ENCODE measurements at places on chromosomes 7 and 10.

DNA sequence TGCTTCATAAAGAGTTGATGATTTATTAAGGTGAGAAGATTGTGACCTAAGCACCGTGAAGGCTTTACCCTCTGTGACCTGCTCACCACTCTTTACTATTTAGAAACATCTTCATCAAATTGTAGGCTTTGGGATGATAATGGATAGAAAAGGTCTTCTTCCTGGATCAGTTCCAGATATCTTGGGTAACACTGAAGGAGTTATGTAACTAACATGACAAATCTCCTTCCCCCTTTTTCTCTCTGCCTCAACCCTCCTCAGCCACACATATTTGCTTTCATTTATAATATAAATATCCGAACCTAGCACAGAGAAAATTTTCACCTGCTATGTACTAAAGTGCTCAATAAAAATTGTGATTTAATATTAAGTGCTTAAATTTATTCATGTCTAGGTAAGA is 151.5 kb downstream of the FRMD4A start:
- no peak overlapping the region for H3K4me3 ChIP-seq
- peaks cover 26% of the 10 kb centered on the region for H3K4me1 ChIP-seq
- peaks cover 2% of the 10 kb centered on the region for H3K36me3 ChIP-seq
- H3K27ac ChIP-seq: no peak overlapping the region

GRCh38 chr10:97708976-97709946 is 4.3 kb upstream of the MARVELD1 start:
- no peaks in the 10 kb centered on the region for H3K36me3 ChIP-seq
- H3K4me1 ChIP-seq: peaks cover 32% of the 10 kb centered on the region
- H3K27ac ChIP-seq: peak overlapping the region; percentile 67
- no peak overlapping the region for H3K4me3 ChIP-seq
- peak; percentile 88 for DNase-seq

- no peaks in the 10 kb centered on the region for H3K36me3 ChIP-seq
- H3K4me3 ChIP-seq: no peak overlapping the region
- no peaks in the 10 kb centered on the region for H3K27me3 ChIP-seq
- peaks cover 48% of the 10 kb centered on the region for H3K4me1 ChIP-seq
Measured at GRCh38 chr10:69869291-69869961, 67.7 kb downstream of the COL13A1 start.

DNA sequence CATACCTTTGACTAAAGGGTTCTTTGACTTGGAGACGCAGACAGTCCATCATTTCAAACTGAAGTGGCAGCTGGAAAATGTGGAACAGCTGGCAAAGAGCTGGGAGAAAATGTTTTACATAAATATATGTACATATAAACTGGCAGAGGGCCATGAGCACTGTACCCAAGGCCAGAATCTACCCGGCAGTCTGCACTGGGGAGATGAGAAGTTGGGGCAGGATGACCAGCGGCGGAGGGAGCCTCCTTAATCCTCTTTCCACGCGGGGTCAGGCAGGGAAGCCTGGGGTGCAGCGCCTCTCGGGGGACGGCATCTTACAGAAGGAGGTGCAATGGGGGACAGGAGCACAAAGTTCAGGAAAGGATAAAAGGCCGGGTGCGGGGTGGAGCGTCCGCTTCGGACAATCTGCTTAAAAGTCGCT is 1.3 kb downstream of the GLI3 start:
- peaks cover 70% of the 10 kb centered on the region for H3K4me1 ChIP-seq
- peaks cover 3% of the 10 kb centered on the region for H3K36me3 ChIP-seq
- H3K27me3 ChIP-seq: no peaks in the 10 kb centered on the region
- peak overlapping the region; percentile 95 for H3K4me3 ChIP-seq
- DNase-seq: no peak
- H3K27ac ChIP-seq: peak overlapping the region; percentile 94

DNA sequence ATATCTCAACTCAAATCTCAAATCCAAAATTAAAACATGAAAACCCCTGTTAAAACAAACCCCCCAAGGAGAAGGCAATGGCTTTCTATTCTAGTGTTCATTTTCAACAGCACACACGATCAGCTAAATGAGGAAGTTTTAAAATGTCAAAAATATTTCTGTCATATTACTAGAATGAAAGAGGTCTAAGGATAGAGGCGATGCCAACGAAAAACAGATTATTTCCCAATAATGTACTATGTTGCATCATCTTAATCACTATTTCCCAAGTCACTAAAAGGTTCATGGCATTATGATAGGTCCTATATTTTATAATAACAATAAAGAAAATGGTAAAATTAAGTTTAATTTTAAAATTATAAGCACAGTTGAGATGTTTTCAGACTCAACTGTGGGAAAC is 10.1 kb downstream of the CNOT4 start:
- no peaks in the 10 kb centered on the region for H3K27me3 ChIP-seq
- H3K4me1 ChIP-seq: peaks cover 21% of the 10 kb centered on the region
- no peak overlapping the region for H3K4me3 ChIP-seq
- DNase-seq: no peak

DNA sequence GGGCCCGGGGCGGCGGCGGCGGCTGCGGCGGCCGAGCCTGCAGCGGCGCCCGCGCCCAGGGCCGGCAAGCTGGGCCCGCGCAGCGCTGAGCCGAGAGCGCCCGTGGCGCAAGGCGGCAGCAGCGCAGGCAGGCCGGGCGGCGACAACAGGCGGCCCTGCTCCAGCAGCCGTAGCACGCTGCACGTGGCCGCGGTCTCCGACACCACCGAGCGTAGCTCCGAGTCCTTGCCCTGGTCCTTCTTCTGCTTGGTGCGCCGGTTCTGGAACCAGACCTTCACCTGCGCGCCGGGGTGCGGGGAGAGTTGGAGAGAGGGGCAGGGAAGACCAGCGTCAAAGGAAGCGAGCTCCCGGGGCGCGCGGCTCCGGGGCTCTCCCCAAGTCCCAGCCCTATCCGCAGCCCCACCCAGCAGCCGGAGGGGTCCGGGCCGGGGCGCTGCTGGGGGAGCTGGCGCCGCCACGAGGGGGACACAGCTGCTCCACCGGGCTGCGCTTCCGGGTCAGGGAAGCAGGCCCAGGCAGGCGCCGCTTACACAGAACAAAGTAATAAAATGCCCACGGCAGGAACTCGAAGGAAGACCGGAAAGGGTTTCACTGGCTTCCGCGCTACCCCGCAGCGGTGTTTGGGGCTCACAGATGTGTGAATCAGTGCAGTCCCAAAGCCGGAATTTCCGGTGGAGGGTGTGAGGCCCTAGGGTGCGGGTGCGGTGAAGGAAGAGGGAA is 3.6 kb downstream of the VAX1 start:
- H3K4me3 ChIP-seq: peak overlapping the region; percentile 50
- DNase-seq: peak; percentile 84
- H3K36me3 ChIP-seq: peaks cover 6% of the 10 kb centered on the region
- H3K4me1 ChIP-seq: peaks cover 46% of the 10 kb centered on the region

DNA sequence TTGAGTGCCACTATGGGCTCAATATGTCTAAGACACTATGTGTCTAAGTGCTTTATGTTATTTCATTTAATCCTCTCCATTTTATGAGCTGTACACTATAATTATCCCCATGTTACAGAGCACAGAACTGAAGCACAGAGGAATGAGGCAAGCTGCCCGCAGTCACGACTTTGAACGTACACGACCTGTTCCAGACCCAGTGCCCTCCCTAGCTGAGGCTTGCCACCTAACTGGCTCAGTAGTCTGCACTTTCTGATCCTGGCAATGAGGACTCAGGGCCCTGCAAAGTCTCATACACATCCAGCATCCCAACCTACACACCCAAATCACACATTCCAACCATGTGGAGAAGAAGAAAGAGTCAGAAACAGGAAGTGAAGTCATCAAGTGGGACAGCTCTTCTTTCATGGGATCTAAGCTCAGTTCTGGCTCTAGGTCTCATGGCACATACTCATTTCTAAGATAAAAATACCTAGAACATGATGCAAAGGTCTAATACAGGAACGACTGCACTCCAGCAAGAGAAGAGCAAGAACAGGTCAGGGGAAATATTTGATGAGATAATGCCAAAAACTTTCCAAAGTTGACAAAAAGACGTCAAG is 42.4 kb upstream of the DDC start:
- no peaks in the 10 kb centered on the region for H3K4me1 ChIP-seq
- DNase-seq: no peak
- H3K27ac ChIP-seq: no peak overlapping the region
- H3K36me3 ChIP-seq: peaks cover 41% of the 10 kb centered on the region

DNA sequence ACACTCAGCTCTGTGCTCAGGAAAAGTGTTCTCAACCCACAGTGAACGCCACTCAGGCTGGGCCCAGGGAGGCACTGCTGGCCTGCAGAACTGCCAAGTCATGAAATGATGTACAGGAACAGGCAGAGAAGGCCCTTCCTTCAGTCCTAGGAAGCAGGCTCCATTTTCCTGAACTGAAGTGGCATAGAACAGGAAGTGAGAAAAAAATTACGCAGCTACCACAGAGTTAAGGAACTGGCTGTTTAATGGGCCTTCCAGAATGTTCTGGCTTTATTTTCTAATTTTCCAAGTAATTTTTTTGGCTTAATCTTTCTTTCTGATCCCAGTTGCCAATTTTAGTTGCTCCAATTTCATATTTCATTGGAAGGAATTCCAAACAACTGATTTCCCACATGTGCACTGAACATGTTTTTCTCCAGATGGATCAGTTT is 39.3 kb downstream of the LRRC18 start:
- H3K27me3 ChIP-seq: no peaks in the 10 kb centered on the region
- H3K4me1 ChIP-seq: no peaks in the 10 kb centered on the region
- DNase-seq: peak; percentile 63
- H3K27ac ChIP-seq: no peak overlapping the region
- no peaks in the 10 kb centered on the region for H3K36me3 ChIP-seq

DNA sequence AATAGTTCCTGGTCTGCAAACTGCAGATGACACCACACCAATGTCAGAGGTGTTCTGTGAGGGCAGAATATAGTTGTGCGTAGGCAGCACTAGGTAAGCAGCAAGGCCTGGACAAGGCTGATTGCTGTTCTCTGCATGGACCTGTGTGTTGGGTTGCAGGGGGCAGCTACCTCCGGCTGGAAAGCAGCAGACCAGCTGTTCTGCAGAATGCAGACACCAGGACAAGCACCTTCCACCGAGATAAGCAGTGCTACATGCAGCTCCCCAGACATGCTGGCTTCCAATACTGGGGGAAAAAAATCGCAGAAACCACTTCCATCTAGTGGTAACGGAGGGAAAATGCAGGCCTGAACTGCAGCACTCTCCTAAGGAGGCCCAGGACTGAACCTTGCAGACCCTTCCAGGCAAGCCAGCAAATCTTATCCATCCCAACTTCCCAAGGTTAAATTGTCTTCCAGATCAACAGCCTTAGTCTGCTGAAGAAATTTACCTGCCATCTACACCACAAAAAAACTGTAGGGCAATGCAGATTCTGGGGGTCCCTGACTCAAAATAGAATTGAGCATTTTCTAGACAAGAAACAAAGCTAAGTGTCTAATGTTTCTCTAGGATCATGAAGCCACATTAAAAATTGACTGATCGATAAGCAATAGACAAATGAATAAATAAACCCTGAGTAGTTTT is 50.5 kb upstream of the COBL start:
- DNase-seq: no peak
- H3K27me3 ChIP-seq: peaks cover 9% of the 10 kb centered on the region
- H3K4me1 ChIP-seq: no peaks in the 10 kb centered on the region
- no peaks in the 10 kb centered on the region for H3K36me3 ChIP-seq

DNA sequence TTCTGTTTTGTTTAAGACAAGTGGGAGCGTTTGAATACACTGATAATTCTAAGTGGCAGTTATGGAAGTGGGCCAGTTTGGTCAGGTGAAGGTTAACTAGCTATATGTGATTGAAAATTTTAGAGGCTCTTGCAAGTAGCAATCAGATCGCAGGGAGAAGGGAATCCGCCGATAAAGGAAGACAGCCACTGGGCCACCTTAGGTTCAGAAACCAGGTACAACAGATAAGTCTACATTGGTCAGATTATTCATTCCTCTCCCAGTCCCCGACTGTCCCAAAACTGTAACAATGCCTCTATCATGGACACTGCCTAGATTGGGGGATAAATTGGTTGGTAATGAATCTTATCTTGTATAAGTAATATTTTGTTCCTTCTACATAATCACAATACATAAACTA is 8.9 kb downstream of the ANK3 start:
- peaks cover 38% of the 10 kb centered on the region for H3K4me1 ChIP-seq
- DNase-seq: no peak
- H3K27me3 ChIP-seq: no peaks in the 10 kb centered on the region

DNA sequence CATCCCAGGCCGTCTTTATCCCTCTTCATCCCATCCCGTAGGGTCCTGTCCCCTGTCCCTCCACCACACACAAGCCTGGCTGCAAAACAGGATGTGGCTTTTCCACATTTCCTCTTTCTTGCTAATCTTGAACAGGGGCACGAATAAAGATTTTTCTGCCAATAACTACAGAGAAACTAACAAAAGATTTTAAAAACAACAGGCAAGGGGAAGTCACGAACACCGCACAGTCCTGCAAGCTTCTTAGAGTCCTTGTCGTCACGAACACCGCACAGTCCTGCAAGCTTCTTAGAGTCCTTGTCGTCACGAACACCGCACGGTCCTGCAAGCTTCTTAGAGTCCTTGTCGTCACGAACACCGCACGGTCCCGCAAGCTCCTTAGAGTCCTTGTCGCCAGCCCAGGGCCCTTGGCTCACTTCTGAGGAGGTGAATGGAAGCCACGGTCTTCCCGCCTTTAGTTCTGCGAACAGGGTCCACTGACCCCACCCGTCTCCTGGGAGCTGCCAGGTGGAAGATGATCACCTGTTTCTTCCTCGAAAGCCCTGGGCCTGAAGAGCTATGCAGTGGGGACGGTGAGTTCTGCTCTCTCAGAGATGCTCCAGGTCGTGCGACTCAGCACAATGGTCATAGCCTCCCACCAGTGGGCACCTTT is 10.3 kb upstream of the INSIG1 start:
- H3K4me1 ChIP-seq: peaks cover 6% of the 10 kb centered on the region
- H3K36me3 ChIP-seq: no peaks in the 10 kb centered on the region
- H3K27ac ChIP-seq: no peak overlapping the region
- H3K27me3 ChIP-seq: peaks cover 29% of the 10 kb centered on the region

DNA sequence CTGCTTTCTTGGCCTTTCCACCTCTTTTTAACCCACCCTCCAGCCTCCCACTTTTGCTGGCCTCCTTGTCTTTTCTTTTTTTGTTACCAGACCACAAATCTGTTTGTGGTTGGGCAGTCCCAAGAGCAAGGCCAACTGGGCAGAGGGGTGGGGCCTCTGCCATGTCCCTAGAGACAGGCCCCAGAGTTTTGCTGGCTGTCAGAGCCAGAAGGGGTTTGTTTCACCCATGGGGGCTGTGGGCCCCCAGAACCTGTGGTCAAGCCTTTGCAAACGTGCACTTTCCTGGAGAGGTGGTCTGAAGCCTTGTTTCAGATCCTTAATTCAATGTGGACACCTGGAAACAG is 10.3 kb downstream of the ZMIZ1 start:
- peak overlapping the region; percentile 95 for H3K27ac ChIP-seq
- H3K36me3 ChIP-seq: no peaks in the 10 kb centered on the region
- no peak overlapping the region for H3K4me3 ChIP-seq

- H3K4me3 ChIP-seq: no peak overlapping the region
- H3K4me1 ChIP-seq: peaks cover 32% of the 10 kb centered on the region
- H3K36me3 ChIP-seq: no peaks in the 10 kb centered on the region
- peaks cover 6% of the 10 kb centered on the region for H3K27me3 ChIP-seq
- DNase-seq: no peak
Measured at GRCh38 chr10:121519901-121520493, 78.2 kb downstream of the FGFR2 start.

GRCh38 chr7:71988201-71988600 is 423.9 kb downstream of the CALN1 start:
- no peaks in the 10 kb centered on the region for H3K4me1 ChIP-seq
- no peaks in the 10 kb centered on the region for H3K36me3 ChIP-seq
- H3K27ac ChIP-seq: no peak overlapping the region
- peak; percentile 25 for DNase-seq
- H3K4me3 ChIP-seq: no peak overlapping the region

GRCh38 chr10:28008054-28008453 is 9.2 kb upstream of the ODAD2 start:
- H3K4me1 ChIP-seq: no peaks in the 10 kb centered on the region
- H3K27me3 ChIP-seq: peaks cover 8% of the 10 kb centered on the region
- no peak overlapping the region for H3K27ac ChIP-seq

Measured in osteocyte (in vitro differentiated cells).